ENCODE measurements at places on chromosomes 1 and 21. TPM values are rescaled to one million over a fixed set of nuclear protein-coding genes. Genes with fewer than 3 reads are reported as not detected.
A peak's percentile ranks its signal among the peaks of the same experiment; 100 is the strongest.

KRTAP27-1 gene
- not detected for total RNA-seq

OR2T35 gene
- not detected for total RNA-seq

GRCh38 chr1:119324198-119324597 lies 44.4 kb upstream of the HAO2 start:
- no peak for DNase-seq

GRCh38 chr1:174870319-174870718 lies 129.4 kb upstream of the CACYBP start:
- no peak for DNase-seq

- DNase-seq: no peak
Observed at GRCh38 chr1:94036730-94037129, 84.2 kb downstream of the ABCA4 start.

DNA sequence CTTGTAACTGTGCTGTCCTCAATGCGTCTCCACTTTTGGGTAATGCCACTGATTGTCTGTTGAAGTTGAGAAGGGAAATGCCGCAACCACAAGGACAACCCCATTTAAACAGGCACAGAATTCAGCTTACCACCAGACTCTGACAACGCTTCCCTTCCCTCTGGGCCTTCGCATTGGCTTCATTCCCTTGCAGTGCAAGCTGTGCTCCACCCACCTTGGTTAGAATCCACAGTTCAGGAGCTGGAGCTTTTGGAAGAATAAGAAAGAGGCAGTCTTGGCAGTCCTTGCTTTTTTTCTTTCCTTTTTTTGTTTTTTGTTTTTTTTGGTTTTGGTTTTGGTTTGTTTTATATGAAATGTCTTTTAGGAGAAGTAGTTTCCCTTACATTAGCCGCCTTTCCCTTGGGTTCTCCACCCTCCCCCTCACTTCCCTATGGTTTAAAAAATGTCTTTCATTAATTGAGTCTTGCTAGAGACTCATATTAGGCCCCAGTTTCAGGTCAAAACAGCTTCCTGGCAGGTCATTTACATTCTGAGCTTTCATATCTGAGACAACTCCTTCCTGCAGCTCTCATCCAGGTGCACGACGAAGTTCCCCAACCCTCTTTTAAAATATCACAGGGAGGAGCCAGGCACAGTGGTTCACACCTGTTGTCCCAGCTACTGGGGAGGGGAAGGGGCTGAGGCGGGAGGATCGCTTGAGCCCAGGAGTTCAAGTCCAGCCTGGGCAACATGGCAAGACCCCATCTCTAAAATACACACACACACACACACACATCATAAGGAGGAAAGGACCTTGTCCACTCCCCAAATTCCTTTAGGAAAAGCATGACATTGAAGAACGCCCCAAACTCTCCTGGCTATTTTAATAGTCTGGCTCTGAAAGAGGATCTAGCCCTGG lies 20.7 kb upstream of the LAX1 start:
- peak; percentile 40 for DNase-seq

DNA sequence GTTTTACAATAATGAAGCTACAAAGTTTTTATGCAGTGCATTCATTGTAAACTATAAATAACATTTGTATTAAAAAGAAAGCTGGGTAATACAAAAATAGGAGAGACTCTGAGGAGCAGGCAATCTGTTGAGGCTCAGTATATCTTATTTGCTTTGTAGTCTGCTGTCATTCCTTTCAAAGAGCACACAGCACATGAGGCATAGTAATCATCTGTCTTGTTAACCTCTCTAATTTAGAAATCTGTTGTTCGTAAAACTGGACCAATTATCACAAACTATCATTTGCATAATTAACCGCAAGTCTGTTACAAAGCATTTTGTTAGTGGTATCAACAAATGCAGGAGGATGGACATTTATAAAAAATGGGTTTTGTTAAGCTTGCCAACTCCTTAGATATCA lies 51.0 kb downstream of the SELENOF start:
- no peak for DNase-seq

- DNase-seq: peak; percentile 77
Observed at GRCh38 chr21:42923553-42924432, 1.6 kb downstream of the ERVH48-1 start.

Data from foreskin keratinocyte (primary cell).